ENCODE measurements at places on chromosomes 4 and X. TPM values are rescaled to one million over a fixed set of nuclear protein-coding genes. Genes with fewer than 3 reads are reported as not detected.

GRCh38 chr4:24533364-24533763 is 51.0 kb downstream of the DHX15 start:
- no peak for DNase-seq

DNA sequence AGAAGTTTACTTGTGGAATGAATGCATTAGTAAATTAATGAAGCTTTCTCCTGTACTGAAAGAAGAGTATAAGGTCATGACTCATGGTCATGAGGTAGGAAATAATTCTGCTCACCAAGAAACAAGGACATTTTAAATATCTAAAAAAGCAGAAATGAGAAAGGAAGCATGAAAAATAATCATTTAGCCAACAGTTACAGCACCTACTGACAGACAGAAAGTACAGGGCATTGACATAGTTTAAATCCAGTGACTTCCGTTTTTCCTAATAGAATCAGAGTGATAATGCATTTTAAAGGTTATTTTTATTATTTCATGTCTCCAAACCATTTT is 30.5 kb upstream of the ACSL1 start:
- DNase-seq = no peak

DNA sequence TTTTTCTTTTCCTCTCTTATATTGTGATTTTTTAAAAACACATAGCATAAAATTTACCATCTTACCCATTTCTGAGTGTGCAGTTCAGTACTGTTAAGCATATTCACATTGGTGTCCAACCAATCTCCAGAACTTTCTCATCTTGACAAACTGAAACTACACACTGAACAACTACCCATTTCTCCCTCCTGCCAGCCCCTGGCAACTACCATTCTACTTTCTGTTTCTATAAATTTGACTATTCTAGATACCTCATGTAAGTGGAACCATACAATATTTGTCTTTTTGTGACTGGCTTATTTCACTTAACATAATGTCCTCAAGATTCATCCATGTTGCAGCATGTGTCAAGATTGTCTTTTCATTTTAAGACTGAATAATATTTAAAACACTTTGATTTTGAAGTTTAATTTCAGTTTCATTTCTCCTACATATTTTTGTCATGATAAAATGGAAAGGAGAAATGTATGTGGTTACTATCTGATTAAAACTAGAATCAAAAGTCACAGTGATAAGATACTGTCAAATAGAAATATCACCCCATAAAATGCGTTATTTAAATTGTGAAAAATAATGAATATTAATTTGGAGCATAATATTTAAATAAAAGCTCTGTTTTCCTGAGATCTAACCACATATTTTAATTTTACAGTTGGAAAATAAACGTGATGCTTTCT is 122.8 kb downstream of the DIPK2B start:
- DNase-seq = no peak

GRCh38 chr4:157075811-157076577 is at the start of gene GLRB:
TSS of gene GLRB (plus strand) at chr4:157076150. CDS start at chr4:157078025, 1,875 bp downstream.
- no peak for DNase-seq

GRCh38 chr4:103634236-103634635 is 85.5 kb downstream of the TACR3 start:
- DNase-seq = no peak

DNA sequence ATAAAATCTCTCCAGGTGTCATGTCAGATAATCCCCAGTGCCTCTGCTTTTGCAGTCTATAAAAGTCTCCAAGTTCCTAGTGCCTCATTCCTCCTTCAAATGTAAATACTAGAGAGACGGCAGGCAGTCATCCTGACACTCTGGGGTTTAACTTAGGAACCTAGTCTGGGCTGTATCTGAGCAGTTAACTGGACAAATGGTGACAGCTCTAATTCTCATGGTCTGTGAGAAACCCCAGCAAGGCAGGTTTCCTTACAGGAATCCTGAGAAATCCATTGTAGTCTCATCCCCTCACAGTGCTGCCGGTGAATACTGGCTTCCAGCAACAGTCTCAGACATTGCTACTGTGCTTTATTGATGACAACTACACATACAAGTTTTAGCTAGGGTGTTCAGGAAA is 246.8 kb downstream of the SNCA start:
- no peak for DNase-seq

DNA sequence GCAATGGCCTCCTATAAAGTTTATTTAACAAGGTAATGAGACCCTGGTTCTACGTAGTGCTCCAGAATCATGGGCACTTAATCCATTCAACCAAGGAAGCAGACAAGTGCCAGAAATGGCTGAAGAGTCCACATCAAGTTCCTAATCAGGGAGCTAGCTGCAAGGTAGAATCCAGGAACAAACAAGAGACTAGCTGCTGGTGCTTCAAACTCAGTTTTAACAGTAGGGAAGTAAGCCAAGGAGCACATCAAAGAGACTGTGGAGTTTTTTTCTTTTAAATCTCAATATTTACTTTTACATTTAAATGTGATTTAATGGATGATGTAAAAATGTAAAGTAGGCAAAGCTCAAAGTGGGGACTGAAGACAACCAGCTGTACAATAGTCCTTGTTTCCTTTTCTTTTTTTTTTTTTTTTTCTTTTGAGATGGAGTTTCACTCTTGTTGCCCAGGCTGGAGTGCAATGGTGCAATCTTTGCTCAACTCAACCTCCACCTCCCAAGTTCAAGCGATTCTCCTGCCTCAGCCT is 630.4 kb downstream of the CCSER1 start:
- no peak for DNase-seq

DNA sequence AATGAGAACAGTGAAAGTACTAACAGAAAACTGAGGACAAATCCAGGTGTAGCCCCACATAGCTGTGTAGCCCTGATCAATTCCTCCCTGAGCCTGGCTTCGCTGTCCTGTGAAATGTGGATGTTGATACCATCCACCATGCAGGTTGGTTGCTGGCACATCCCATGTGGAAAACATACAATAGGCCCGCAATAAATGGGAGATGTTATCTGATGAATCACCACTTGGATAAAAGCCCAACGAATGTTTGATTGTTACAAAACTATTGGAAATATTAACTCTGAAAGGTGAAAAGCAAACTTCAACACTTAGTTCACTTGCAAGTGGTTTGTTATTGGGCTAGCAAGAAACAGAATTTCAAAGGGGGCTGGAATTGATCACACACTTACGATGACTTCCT is 186.3 kb upstream of the FTHL17 start:
- DNase-seq = no peak

DNA sequence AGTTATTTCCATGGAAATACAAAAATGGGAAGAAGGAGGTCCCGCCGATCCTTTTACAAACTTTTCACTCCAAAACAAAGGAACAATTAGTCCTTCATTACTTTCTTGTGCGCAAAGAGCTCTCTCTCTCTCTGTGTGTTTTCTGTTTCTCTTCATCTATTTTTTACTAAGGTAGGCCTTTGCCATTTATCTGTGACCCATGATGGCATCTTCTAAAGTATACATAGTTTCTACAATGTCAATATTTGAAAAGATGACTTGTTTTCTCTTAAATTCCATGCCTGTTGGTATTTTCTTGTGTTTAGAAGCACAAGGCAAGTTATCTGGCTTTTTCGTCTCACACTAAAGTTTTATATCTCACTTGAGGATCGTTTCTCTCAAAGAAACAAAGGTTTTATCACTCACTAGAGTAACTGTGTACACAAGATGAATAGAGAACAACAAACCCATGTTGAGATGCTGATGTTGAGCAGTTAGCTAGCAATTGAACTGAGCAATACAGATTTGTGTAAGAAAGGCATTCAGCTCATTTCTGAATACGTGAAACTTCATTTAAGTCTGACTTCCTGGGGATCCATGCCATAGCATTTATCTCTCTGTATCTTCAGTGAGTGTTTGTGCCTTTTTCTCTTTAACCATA is 250.3 kb downstream of the GBA3 start:
- DNase-seq = no peak

GRCh38 chr4:17168571-17168970 is 270.1 kb upstream of the LDB2 start:
- no peak for DNase-seq

DNA sequence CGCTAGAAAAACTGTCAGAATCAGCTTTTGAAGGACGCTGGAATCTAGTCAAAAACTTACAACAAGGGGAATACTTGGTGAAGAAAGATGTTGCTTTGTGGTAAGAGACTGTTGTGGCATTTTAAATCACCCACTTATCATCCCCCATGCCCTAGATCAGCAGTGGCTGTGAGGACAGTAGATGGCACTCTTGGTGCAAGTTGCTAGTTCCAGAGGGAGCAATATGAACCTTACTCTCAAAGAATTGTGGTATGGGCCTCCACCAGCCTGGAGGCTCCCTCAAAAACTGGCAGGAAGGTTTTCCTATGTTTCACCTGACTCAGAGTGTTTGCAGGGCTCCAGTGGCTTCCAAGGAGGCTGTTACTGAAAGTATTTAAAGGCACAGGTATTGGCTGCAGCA is 37.7 kb upstream of the SLC16A2 start:
- DNase-seq = no peak

DNA sequence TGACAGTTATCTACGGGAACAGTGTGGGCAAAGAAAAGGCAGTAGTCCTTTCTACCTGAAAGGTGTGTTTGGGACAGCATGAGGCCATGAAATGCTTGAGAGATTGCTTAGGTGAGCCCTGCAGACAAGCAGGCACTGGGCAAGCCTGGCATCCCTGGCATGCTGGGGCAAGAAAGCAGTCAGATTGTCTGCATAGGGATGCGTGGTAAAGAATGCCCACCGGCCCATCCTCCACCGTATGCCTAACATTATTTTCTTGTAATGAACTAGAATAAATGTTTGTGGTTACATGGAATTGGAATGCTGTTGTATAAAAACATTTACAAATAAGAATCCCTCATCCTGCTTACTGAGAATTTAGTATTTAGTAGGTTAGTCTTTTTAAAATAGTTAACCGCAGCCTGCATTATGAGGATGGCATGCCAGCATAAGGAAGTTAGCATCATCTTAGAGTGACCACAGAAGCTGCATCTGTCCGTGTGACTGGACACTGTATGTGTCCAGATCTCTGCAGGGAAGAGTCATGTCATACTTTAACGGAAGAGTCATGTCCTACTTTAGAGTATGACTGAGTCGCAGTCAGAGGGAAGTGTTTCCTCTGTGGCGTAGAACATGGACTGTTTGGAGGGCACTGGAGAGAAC is 18.9 kb downstream of the ZBTB49 start:
- no peak for DNase-seq

- DNase-seq = no peak
Observed at GRCh38 chr4:338759-339097, 1.1 kb downstream of the ZNF141 start.

GRCh38 chr4:165410214-165410613 is 31.4 kb downstream of the CPE start:
- DNase-seq = no peak

DNA sequence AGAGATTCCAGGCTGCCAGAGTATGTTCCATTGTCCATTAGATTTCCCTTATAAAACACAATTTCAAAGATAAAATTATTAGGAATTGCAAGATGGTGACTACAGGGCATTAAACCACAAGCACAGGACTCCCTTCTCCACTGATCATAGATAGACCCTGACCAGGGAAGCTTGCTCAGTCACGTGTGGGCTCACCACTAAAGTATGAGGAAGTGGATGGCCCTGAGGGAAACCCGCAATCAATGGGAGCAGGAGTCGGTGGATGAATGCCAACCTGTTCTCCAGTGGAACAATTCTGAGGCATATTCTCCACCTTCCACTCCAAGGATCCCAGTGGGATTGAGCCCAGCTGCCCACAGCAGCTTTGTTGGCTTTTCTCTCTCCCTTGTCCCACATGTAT is 515.7 kb downstream of the BCOR start:
- no peak for DNase-seq

DNA sequence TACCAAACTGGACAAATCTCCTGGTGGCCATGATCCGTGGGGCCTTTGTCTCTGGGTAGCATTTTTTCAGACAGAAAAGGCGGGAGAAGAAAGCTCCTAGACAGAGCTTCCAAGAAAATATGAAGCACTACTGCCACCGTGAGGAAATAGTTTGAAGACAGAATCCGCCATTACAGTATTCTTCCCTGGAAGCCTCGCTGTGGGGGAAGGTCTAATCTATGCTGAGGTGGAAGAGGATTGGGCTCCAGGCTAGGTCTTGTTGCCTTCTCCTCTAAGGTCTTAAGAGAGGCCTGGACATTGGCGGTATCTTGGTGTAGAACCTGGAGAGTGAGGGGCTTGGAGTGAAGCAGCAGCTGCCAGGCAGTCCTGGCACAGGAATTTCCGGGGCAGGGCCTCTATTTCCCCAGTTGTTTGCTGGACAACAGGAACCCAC is 218.9 kb downstream of the OR13H1 start:
- DNase-seq = no peak

DNA sequence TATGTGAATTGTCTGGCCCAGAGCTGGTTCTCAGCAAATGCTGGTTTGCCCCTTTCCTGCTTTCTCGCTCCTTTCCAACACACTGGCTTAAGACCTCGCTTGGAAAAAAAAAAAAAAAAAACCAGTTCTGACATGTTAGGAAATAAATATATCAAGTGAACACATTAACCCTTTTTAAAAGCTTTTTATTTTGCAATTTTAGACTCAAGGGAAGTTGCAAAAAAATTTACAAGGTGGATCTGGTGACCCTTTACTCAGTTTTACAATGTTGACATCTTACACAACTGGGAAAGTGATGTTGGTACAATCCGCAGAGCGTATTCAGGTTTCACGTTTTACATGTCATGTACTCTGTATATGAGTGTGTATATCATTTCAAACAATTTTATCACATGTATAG is 100.1 kb downstream of the RTL5 start:
- DNase-seq = no peak

GRCh38 chrX:40068048-40068447 is 29.7 kb downstream of the BCOR start:
- DNase-seq = no peak

DNA sequence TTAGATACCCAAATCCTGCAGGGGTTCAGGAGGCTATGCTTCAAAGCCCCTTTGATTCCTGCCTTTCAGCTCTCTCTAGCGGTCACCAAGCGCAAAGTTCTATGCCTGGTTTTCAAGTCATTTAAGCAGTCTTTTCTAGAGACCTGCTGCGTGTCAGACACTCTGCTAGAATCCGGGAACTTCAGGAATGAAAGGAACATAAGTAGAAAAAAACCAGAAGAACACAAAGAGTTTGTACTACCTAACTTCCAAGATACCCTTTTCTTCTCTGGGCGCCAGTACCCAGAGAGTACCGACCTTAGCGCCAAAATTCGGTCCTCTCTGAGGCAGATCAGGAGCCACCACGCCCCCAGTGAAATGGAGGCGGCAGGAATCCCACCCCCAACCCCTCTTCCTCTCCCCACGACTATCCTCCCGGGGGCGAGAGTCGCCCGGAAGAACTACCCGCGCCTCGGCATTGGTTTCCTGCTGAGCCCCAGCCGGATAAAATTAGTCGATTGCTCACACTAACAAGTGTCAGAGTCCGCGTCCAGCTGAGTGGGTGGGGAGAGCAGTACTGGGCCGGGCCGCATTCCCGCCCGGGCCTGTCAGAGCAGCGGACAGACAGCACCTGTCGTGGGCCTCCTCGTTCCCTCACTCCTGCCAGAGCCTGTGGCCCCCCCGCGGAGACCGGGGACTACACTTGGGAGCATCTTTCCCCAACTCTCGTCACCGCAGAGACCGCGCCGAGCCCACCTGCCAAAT is 78.8 kb downstream of the RLIM start:
- DNase-seq = no peak

GRCh38 chr4:951186-951585 is 18.9 kb downstream of the TMEM175 start:
- DNase-seq = no peak

Gene LNX1
- 22.3 TPM for total RNA-seq

Gene KCND1
- 0.53 TPM for total RNA-seq

Gene CXCL6
- total RNA-seq = 0.57 TPM

Gene CXCL5
- total RNA-seq = 0.23 TPM

Gene DMD
- 2.2 TPM for total RNA-seq
